ENCODE measurements at places on chromosomes 1 and 21.

DNA sequence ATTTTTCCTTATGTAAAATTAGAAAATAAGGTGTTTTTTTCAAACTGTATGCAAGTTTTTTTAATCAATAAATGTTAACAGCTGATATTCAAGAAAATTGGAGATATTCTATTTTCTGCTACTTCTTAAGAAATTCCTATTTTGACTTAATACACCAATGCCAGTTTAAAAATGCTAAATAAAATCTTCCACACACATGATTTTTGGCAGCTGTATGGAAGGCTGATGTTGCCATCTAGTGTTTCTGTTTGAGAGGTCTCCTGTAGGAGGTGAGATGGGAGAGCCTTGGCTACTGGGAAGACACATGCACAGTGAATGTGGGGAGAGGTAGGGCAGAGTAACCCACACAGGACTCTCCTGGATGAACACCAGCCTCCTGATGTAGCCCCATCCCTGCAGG, 29.2 kb upstream of the OR2B11 start:
- DNase-seq, result no peak

- DNase-seq, result no peak
Measured at GRCh38 chr1:91687452-91687851, 186.8 kb downstream of the CDC7 start.

- DNase-seq, result no peak
Measured at GRCh38 chr1:41631154-41631553, 146.7 kb upstream of the EDN2 start.

DNA sequence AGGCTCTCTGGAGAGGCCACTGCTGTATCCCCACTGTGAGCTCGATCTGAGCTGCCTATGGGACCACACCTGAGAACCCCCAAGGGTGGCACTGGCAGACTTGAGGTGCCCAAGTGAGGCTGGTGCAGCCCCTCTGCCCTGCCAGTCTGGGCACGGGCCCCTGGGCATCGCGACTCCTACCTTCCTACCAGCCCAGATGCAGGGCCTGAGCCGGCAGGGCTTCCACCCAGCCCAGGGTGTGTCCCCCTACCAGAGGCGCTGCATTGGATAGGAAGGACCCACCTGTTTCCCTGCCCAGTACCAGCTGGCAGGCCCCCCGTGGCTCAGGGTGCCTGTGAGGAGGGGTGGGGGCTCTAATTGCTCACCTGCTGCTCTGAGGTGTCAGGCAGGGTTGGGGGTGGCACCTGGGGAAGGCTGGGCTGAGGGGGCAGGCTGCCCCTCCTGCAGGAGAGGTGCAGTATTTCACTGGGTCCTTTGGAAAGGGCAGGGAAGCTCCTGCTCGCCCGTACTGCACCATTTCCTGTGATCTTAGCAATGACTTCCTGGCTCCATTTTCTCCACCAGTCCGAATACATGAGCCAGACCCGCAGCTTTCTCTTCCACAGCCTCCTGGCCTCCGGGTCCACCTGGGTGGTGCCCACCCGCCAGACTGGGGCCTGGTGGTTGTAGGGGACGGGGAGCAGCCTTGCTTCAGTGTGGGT, 11.8 kb downstream of the TP73 start:
- DNase-seq, result no peak

DNA sequence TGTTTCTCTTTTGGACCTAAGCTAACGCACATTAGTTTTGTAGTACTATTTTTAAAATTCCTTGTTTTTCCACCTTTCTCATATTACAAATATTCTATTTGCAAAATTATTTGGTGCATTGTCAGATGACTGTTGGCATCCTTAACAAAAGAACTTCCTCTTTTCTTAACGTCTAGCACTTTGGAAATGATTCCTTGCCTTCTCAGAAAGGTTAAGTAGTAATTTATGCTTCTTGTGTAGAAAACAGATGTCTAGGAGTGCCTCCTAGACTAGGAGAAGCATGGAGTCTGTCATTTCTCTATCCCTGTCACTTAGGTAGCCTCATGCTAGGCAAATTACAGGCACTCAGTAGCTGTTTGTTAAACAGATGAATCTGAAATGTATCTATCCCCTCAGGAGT, 64.4 kb downstream of the HSPA13 start:
- no peak for DNase-seq

GRCh38 chr1:48217856-48218255, 4.7 kb upstream of the SLC5A9 start:
- DNase-seq, result no peak
